ENCODE measurements at places on chromosomes 1 and 21.

DNA sequence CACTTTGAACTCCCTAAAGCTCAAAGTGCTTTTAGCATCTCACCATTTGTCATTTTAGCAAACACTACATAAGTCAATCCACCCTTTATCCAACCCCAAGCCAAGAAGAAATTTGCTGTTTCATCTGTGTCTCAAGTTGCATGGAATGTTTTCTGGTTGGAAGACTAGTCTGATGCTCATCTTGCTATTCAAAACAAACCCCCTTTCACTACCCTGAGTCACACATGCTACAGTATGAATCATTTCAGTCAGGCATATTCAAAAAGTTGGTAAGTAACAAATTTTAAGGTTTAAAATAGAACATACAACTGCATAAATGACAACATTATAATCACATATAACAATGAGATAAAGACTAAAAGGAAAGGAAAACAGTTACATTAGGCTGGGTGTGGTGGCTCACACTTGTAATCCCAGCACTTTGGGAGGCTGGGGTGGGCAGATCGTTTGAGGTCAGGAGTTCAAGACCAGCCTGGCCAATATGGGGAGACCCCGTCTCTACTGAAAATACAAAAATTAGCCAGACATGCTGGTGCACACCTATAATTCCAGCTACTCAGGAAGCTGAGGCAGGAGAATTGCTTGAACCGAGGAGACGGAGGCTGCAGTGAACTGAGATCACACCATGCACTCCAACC is 38.7 kb downstream of the DSTYK start:
- no peak for DNase-seq

GRCh38 chr21:15195768-15196167 is 131.0 kb upstream of the NRIP1 start:
- no peak for DNase-seq

- DNase-seq, result no peak
Observed at GRCh38 chr1:115671176-115671934, 29.6 kb downstream of the VANGL1 start.

DNA sequence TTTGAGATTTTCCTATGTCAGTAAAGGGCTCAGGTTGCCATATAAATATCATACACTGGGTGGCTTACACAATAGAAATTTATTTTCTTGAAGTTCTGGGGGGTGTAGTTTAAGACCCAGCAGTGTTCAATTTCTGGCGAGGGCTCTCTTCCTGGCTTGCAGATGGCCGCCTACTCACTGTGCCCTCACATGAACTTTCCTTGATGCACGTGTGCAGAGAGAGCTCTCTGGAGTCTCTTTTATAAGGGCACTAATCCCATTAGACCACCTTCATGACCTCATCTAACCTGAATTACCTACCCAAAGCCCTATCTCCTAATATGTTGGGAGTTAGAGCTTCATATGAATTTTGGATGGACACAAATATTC is 21.1 kb downstream of the TMEM51 start:
- no peak for DNase-seq

DNA sequence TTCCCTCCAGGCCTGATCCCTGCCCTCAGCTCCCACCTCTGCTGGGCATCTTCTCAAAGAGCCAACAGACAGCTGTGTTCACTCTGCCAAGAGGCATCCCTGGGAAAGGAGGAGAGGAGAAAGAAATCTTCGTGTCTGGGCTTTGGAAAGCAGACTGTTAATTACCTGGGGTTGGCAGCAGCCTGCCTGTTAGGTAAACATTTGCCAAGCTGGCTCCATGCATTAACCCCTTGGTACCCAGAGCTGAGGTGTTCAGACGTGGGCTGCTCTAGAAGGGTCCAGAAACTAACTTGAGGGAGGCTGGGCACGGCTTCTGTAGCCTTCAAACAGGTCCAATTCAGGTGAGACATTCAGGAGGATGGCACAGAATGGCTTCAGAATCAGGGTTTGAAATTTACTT is 8.7 kb upstream of the EXTL1 start:
- DNase-seq, result no peak

- DNase-seq, result no peak
Observed at GRCh38 chr21:15050568-15051377, 14.0 kb downstream of the NRIP1 start.

DNA sequence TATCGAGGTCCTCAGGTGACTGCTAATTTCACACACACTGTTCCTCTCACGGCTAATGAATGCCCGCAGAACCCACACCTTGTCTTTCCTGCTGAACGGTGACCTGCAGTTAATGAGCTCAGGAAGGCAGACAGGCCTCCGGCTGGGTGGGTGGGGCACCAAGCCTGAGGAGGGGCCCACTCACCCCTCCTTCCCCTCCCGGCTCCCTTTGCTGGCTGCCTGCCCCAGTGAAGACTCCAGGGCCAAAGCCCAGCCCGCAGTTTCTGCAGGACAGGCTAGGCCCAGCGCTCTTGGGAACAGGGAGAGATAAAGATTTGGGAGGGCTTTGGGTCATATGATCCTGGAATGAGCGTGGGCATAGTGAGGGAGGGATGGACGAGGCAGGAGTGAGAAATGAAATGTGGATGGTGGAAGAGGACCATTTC is 26.4 kb downstream of the FOXO6 start:
- DNase-seq, result no peak

GRCh38 chr1:8477166-8477982 is 159.5 kb downstream of the SLC45A1 start:
- no peak for DNase-seq

GRCh38 chr1:101079341-101079740 is 53.8 kb upstream of the DPH5 start:
- no peak for DNase-seq

DNA sequence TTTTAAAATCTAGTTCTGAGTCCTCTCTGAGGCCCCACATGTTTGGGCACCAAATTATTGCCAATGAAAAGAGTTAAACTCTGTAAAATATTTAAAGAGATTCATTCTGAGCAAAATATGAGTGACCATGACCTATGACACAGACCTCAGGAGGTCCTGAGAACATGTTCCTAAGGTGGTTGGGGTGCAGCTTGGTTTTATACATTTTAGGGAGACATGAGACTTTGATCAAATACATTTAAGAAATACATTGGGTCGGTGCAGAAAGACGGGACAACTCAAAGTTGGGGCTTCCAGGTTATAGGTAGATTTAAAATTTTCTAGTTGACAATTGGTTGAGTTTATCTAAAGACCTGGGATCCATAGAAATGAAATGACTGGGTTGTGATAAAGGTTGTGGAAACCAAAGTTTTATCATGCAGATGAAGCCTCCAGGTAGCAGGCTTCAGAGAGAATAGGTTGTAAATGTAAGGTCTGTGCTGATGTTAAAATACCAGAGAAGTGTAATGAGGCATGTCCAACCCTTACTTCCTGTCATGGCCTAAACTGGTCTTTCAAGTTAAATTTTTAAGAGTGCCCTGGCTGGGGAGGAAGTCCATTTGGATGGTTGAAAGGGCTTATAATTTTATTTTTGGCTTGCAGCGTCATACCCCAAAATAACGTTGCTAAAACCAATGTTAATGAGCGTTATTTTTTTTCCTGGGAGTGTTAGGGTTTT is 274.9 kb downstream of the NUF2 start:
- DNase-seq, result no peak

DNA sequence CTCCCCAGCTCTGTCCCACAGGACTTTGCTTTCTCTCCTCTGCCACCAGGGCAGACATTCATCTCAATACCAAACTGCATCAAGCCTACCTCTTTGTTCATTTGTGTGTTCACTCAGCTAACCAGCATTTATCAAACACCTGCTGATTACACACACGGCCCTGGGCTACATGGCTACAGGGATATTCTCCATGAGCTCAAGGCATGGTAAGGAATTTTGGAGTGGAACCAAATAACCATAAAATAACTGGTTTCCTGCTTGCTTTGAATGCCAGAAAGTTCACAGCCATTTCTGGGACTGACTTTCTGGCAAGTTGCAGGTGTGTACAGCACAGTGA is 54.6 kb downstream of the LDLRAD2 start:
- DNase-seq, result no peak

GRCh38 chr1:36880155-36881067 is 153.9 kb downstream of the GRIK3 start:
- DNase-seq, result no peak

DNA sequence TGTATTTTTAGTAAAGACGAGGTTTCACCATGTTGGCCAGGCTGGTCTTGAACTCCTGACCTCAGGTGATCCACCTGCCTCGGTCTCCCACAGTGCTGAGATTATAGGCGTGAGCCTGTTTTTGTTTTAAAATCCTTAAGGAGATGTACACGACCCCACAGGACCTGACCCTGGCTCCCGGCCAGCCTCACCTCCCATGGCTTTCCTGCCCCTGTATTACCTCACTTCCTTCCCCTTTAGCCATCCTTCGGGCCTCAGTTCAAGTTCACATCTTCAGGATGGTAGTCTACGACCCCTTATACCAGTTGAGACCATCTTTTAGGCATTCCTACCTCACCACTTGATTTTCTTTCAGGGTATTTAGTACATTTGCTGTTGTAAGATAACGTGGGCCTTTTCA is 36.3 kb downstream of the TCP10L start:
- DNase-seq, result no peak

- DNase-seq, result no peak
Observed at GRCh38 chr1:3053366-3053980, 15.5 kb upstream of the PRDM16 start.

DNA sequence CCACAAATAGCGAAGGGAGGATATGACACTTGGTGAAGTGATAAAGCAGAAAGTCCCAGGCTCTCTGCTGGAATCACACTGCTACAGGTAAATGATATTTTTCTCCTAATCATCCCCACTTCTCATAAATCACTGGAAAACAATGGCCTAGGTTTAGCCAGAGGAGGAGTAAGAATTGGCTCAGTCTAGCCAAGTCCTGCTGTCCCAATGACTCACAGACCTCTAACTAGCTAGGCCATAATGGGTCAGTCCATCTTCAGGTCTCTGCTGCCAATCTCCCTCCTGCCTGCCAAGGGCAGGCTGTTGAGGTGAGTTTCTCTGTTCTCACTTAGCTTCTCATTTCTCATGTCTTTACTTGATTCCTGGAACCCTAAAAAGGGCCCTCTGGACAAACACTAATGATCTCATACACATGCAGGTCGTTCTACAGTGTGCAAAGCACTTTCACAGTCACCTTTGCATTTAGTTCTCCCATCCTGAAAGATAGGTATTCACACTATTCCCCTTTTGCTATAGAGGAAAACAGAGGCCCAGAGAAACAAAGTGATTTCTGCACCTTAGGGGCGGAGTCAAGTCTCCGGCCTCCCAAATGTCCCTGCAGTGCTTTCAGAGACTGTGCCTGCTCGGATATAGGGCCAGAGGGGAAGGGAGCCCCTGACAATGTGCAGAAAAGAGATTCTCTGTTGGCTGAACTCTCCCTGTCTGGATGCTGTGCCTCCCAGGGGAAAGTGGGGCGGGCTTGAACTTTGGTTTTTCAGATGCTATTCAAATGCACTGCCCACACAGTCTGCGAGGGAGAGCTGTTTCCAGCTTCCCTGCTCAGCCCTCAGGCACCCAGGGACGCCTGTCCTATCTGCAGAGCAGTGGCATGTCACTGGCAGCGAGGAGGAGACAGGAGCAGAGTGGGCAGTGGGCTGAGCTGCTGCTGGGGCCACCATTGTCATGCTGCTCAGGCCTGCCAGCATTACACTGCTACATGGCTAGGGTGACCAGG is 3.9 kb upstream of the CDK18 start:
- DNase-seq, result no peak

GRCh38 chr1:218810306-218810705 is 363.4 kb upstream of the LYPLAL1 start:
- no peak for DNase-seq

DNA sequence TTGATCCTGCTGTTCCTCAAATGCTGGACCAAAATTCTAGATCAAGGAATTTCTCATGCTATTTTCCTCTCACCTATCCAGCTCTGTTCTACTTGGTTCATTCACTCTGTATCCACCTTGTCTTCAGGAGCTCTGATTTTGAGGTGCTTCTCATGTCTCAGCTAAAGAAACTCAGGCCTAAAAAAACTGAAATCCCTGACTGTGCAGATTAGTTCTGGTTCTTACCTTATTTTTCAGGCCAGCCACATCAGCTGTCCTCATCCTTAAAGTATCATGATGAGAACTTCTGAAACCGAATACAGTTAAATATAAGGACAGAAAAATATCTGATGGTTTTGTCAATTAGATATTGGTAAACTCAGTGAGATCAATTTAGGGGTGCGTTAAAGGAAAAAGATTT is 27.8 kb upstream of the DR1 start:
- DNase-seq, result no peak

DNA sequence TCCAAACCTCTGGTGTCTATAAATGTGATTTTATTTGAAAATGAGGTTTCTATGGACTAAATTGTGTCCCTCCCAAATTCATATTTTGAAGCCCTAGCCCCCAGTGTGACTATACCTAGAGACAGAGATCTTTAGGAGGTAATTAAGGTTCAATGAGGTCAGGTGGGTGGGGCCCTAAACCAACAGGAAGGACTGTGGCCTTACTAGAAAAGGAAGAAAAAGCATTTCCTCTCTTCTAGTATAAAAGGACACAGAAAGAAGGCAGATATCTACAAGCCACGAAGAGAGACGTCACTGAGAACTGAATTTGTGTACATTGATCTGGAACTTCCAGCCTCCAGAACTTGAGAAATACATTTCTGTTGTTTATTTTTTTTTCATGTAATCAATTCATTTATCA is 123.1 kb upstream of the RUNX1 start:
- no peak for DNase-seq

- DNase-seq, result no peak
Observed at GRCh38 chr1:54804471-54805132, 3.5 kb upstream of the TTC22 start.

DNA sequence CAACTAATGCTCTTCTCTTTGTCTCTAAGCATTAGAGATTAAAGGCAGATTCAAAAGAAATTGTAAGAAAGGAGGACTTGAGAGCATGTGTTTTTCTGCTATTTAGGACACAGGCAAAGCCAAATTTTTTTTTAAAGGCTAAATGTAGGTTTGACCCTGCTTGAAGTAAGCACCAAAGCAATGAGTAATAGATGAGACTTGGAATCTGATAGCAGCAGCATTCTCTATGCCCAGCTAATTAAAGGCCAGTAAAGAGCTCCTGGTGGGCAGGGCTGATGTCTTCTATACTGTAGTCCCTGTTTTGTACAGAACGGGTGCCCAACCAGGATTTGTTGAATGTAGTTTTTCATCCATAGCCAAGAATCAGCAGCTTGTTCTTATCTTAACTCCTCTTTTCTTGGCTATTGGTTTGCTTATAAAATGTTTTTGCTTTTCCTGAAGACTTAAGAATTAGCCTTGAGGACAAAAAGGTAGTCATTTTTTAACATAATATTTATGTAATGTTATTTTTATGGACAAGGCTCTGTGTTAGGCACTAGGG is 179.6 kb downstream of the LMO4 start:
- DNase-seq, result no peak

- DNase-seq, result no peak
Observed at GRCh38 chr1:221718381-221719277, 23.3 kb downstream of the DUSP10 start.

All from T-cell (primary cell).